GM23338 (cell line): ENCODE measurements at places on chromosomes 4 and X. TPM values are rescaled to one million over a fixed set of nuclear protein-coding genes. Genes with fewer than 3 reads are reported as not detected.

GRCh38 chr4:109574443-109574850 is 14.4 kb downstream of the MCUB start:
- no peak overlapping the region for H3K27ac ChIP-seq
- DNase-seq: peak; percentile 28
- no peaks in the 10 kb centered on the region for H3K36me3 ChIP-seq
- no peaks in the 10 kb centered on the region for H3K4me1 ChIP-seq

GRCh38 chrX:100587861-100588260 is 3.1 kb downstream of the TNMD start:
- H3K27me3 ChIP-seq: no peaks in the 10 kb centered on the region
- H3K4me3 ChIP-seq: no peak overlapping the region
- no peak for DNase-seq
- no peak overlapping the region for H3K27ac ChIP-seq

The NOX1 gene
- total RNA-seq: not detected in 2 replicates

The ADH7 gene
- total RNA-seq: not detected in 2 replicates

DNA sequence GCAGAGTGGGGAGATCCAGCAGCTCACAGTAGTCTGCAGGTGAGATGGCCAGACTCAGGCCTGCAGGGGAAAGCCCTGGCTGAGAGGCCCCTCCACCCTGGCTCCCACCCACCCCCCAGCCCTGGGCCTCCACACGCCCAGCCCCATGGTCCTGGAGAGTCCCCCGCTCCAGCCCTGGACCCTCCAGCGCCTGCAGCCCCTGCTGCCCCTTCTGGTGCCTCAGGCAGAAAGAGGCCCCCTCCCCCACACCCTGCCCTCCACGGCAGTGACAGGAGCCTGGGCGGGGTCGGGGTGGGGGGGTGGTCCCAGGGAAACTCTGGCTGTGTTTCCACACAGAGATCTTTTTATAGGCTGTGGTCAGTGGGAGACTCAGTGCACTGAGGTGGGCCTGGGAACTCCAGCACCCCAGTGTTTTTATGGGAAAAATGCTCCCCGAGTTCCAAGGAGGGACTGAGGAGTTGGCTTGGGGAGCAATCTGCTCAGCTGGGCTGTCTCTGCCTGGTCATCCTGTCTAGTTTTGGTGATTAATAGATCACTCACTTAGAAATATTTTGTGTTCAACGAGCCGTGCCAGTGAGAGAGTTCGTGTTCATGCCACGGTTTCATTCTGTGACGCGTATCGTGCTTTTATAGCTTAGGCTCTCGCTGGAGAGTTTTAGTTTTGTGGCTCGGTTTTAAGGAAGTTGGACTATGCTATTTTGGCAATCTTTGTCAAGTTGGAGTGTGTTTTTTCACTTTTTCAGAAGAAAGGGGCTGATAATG is 53.1 kb upstream of the HGFAC start:
- H3K4me1 ChIP-seq: peaks cover 42% of the 10 kb centered on the region
- H3K4me3 ChIP-seq: no peak overlapping the region
- H3K36me3 ChIP-seq: no peaks in the 10 kb centered on the region
- no peak for DNase-seq
- H3K27me3 ChIP-seq: no peaks in the 10 kb centered on the region

The CT47B1 gene
- not detected in 2 replicates for total RNA-seq
